ENCODE measurements at places on chromosomes 1 and 21.

DNA sequence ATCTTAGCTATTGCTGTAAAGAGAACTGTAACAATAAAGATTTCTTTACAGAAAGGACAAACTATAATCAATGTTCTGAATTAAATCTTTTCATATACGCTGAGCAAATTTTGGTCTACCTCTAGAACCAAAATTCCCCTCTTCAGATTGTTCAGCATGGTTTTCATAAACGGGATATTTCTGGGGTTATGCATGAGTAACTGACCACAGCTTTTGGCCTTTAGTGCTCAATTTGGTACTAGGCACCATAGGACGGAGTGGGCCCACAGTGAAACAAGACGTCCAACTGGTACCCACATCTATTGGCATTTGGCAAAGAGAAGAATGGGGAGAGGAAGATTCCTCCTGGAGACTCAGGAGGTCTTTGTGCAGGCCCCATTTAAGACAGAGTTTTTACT lies 184.5 kb downstream of the TGFBR3 start:
- no peak for DNase-seq

GRCh38 chr1:42369471-42369870 lies 11.1 kb upstream of the RIMKLA start:
- no peak for DNase-seq

DNA sequence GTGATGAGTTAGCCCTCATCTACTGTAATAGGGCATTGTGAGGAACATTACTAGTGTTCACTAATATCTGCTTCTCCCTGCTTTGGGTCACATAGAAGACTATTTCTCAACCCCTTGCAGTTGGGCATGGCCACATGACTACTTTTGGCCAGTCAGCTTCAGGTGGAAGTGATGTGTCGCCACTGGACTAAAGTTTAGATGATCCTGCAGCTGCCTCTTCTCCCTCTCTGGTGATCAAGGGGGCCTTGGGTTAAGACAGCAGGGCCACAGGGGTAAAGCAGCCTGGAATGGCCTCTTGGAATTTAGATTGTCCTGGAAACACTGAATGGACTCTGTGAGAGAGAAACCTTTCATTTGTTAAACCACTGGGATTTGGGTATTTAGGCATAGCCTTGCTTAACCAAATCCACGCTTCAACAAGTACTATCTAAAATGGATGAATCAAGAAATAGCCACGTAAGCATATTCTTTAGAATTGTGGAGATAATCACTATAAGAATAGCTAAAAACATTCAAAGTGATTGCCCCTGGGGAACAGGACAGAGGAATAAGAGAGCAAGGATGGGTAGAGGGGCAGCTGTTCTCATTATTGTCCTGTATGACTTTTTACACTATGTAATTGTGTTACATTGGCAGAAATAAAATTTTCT lies 41.2 kb downstream of the OPRD1 start:
- no peak for DNase-seq

DNA sequence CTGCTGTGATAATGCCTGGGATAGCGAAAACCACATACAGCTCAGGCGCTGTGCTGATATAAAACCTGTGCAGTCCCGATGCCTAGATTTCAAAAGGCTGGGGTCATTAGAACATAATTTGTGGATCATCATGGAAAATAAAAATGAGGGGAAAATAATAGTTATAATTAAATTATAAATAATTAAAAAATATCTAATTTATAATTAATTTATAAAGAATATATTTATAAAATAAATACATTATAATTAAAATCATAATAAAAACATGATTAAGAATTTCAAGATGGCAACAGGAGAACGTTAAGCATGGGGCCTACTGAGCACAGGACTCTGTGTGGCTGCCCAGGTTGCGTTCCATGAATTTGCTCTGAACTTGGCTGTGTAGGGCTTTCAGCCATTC lies 53.9 kb downstream of the C21orf91 start:
- no peak for DNase-seq

GRCh38 chr1:201511396-201511940 lies 4.5 kb upstream of the CSRP1 start:
- DNase-seq: no peak

GRCh38 chr1:3014050-3014440 lies 7.2 kb upstream of the ACTRT2 start:
- no peak for DNase-seq

DNA sequence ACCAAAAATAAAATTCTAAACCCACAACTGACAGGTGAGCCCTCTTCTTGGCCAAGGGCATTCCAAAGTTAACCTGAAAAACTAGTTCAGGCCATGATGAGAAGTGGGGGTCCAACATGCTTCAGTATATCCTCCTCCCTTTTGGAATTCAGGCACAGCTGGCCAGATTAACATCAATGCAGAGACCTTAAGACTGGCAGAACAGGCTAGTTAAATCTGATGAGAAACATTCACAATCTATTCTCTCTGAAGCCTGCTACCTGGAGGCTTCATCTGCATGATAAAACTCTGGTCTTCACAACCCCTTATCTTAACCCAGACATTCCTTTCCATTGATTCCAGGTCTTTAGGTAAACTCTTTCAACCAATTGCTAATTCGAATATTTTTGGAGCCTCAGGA lies 26.7 kb upstream of the ZBTB8B start:
- peak; percentile 85 for DNase-seq

DNA sequence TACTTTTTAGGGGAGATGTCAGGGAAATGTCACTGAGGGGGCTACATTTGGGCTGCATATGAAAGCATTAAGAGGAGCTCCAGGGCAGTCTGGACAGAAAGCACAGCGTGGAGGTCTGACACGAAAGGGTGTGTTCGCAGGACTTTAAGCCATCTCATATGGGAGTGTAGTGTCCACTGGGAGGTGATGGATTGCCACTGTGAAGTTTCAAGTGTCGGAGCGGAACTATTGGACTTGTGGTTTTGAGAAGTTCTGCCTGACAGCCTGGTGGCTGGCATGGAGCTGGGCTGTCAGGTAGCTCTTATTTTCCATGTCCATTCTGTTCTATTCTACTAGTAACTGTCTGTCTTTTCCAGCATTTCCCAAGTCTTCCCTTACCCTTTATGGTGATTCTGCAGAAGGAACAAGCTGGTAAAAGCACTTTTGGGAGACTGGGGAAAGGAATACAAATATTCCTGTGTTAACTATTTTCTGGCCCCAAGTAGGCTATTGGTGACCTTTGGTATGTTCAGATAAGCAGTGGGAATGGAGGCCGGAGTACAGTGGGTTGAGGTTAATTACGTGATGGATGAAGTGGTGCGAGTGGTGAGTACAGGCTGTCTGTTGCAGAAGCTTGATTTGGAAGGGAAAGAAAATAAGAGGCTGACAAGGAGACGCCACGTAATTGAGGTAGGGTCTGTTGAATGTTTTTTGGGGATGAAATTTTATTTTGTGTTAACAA lies 19.3 kb downstream of the B3GALT5 start:
- no peak for DNase-seq
